ENCODE measurements at places on chromosomes 7 and 10.

GRCh38 chr10:67794909-67795460 lies 43.0 kb downstream of the DNAJC12 start:
- DNase-seq = no peak

DNA sequence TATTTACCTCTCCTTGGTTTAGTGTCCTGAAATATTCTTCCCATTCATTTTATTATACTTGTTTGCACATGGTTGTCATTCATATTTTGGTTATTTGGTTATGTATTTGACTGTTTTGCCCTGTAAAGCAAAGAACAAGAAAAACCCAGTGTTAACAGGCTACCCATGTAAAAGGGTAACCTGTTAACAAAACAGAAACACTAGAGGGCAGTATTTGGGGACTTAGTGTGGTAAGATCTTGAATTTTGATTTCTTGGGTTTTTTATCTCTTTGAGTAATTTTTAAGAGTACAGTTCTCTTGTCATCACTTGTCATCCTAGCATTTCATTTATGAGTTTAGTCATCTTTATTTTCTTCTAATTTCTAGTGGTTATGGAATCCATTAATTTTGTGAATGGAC lies 51.3 kb downstream of the POLL start:
- DNase-seq = peak; percentile 1

GRCh38 chr10:113854761-113855588 lies 514 bp downstream of the NHLRC2 start:
- no peak for DNase-seq

- DNase-seq = no peak
Observed at GRCh38 chr10:131673396-131673795, 227.4 kb upstream of the PPP2R2D start.

DNA sequence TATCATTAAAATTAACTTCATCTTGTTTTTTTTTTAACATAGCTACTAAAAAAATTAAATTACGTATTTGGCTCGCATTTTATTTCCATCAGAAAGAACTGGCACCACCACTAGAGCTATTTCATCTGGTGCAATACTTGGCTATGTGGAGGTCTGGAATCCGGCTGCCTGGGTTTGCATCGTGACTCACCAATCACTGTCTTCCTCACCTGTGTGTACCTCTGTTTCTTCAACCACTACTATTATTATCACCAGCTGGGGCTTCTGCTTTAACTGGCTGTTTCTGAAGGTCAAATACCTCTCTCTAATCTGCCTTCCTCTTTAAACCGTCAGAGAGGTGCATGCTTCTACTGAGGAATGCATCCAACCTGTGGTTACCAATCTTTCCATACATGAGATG lies 6.5 kb downstream of the WDR91 start:
- no peak for DNase-seq

DNA sequence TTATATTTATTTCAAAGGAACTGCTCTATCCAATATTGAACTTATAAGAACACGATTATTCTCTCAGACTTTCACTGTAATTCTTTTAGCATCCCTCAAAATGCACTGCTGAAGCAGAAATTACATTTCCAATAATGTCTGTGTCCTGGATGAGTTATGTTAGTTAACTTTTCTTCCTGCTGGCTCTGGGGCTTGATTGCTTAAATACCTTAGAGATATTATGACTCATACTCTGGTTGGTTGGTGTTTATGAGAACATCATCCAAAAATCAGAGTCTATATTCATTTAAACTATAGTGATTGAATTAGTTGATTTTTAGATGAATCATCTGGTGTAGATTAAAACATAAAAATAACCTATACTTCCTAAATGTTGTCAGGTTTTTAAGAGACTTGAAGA lies 246.3 kb upstream of the VWC2 start:
- no peak for DNase-seq

DNA sequence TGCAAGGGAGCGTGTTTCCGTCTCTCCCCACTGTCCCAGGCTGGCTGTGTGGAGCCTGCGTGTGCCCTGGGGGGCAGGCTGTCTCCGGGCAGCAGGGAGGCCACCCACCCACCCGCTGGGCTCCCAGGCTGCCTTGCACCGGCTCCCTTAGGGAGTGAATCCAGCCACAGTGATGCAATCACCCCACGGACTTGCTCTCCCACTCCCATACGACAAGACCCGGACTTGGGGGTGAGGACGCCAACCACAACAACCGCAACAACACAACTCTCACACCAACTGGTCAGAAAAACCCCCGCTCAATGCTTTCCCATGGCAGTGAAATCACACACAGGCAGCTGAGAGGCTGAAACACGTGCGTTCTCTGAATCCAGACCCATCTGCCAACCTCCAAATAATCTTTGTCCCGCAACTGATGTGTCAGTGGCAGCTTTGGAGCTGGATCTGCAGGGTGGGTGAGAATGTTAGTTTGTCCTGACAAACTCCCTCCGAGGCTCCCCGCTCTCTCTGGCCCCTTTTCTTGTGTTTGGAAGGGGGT lies 62.7 kb upstream of the DDC start:
- DNase-seq = no peak

DNA sequence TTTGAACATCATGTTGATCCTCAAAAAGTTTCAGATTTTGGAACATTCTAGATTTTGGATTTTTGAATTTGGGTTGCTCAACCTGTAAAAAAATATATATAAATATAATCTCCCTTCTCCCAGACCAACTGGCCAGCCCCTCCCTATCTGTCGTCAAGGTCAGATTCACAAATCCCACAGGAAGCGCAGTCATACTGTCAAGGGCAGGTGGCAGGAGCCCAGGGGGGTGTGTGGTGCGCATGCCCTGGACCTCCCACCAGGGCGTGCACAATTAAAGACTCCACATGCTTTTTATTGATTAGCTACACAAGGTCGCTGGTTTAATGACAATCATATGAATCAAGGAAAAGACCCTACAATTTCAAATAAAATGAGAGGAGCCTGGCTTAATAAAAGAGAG lies 77.0 kb upstream of the EEPD1 start:
- DNase-seq = no peak

DNA sequence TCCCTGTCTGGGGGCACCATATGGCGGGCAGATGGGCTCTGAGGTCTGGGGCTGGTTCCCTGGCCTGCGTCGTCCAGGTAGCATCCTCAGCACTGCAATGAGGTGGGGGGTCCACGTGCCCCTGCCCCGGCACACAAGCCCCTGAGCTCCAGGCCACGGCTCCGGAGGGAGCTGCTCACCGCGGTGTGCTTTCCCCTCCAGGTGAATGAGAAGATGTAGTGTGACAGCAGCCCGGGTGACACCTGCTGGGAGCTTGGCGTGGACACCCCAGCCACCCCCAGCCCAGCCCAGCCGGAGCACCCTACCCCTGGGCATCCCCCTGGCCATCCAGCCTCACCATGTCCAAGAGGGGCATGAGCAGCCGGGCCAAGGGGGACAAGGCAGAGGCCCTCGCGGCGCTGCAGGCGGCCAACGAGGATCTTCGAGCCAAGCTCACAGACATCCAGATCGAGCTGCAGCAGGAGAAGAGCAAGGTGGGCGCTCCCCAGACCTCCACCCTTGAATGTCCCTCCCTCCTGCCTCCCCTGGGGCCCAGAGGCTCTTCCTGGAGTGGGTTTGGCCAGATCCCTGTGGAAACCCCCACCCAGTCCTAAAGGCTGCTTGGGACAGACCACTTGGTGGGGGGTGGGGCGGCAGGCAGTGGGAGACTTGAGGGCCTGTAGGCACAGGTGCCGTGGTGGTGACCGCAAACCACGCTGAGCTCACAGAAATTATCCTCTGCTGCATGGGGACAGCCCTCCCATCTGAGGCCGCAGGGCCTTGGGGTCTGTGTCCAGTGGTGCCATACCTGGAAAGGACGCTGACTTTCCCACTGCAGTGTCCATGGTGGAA lies 38.9 kb downstream of the JAKMIP3 start:
- no peak for DNase-seq

DNA sequence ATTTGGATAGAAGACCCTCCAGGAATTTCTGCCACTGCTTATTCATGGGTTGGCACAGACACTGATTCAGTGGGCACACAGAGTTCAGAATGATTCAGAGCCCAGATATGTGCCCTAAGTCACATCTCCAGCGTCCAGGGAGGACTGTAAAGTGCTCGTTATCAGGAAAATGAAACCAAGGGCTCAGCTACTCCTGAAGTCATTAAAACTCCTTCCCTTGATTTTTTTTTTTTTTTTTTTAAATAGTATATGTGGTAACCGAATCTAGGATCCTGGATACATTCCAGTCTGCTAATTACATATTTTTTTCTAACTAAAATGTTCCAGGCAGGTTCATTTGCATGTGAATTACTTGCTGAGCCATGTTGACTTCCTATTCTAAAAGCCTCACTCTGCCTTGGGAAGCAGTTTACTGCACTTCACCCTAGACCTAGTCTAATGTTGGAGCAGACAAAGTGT lies 34.7 kb downstream of the MET start:
- peak; percentile 12 for DNase-seq

DNA sequence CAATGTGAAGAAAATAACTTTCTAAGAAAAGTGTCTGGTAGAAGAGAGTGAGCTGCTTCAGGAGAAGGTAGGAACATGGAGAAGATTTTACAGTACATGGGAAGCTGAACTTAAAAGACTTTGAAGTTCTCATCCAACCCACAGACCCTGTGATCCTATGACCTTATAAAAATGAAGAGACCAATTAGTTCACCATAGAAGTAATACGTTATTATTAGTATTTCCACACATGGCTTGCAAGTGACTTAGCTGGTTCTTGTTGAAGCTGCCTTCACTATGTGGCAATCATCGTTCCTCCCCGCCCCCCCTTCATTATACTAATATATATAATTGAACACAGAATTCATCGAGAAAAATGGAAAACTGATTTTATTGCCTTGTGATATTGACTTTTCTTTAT lies 129.1 kb downstream of the SND1 start:
- no peak for DNase-seq

- no peak for DNase-seq
Observed at GRCh38 chr10:51034769-51035168, 39.5 kb upstream of the PRKG1 start.

DNA sequence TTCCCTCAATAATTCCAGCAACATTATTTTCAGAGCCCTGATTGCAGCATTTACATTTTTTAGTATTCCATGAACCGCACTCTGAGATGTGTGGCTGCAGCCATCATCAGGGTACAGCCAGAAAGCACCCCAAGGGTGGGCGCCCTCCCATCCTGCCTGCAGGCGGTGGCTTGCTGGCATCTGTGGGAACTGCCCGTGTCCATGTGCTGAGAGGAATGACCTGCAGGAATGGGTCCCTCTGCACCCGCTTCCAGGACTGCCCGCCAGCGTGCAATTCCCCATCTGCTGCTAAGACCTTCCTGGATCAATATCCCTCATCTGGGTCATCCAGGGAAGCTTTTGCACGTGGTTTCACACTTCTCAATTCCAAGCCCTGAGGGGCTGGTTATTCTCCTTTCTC lies 32.8 kb upstream of the NUB1 start:
- DNase-seq = no peak

- no peak for DNase-seq
Observed at GRCh38 chr7:22586786-22587140, 86.8 kb upstream of the STEAP1B start.

DNA sequence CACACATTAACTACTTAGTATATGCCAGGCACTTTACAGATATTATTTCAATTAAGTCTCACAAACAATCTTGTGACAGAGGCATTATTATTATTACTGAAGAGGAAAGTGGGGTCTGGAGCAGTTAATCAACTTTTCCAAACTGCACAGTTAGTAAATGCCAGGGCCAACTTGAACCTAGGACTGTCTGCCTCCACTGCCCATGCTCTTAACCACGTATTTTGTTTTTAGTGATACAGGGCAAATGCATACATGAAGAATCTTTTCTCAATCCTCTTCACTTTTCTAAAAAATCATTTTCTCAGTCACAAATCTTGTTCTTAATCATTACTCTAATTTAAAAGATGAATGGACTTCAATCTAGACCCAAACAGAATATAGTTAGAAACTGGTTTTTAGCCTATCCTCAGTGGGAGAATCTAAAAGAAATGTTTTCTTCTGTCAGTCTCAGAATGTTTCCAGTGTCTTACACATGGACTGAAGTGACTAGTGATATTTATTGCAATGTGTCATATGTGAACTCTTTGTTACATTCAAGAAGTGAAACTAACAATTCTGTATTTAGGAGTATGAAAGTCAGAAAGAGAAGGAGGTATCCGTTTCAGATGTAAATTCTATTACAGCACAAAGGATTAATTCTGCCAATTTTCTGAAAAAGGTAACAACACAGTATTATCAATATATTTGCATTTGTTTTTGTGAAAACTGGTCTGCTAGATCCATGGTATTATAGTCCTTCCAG lies 55.5 kb upstream of the CCNJ start:
- DNase-seq = no peak

GRCh38 chr10:28054228-28054860 lies 55.5 kb upstream of the ODAD2 start:
- peak; percentile 79 for DNase-seq

GRCh38 chr10:97042716-97043562 lies 142.8 kb downstream of the SLIT1 start:
- no peak for DNase-seq

DNA sequence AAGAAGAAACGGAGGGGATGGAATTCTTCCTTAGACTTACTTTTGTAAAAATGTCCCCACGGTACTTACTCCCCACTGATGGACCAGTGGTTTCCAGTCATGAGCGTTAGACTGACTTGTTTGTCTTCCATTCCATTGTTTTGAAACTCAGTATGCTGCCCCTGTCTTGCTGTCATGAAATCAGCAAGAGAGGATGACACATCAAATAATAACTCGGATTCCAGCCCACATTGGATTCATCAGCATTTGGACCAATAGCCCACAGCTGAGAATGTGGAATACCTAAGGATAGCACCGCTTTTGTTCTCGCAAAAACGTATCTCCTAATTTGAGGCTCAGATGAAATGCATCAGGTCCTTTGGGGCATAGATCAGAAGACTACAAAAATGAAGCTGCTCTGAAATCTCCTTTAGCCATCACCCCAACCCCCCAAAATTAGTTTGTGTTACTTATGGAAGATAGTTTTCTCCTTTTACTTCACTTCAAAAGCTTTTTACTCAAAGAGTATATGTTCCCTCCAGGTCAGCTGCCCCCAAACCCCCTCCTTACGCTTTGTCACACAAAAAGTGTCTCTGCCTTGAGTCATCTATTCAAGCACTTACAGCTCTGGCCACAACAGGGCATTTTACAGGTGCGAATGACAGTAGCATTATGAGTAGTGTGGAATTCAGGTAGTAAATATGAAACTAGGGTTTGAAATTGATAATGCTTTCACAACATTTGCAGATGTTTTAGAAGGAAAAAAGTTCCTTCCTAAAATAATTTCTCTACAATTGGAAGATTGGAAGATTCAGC lies 158.7 kb upstream of the LANCL2 start:
- no peak for DNase-seq

GRCh38 chr10:128867819-128868218 lies 599.2 kb upstream of the MGMT start:
- no peak for DNase-seq

GRCh38 chr10:3192856-3193635 lies 20.5 kb upstream of the PITRM1 start:
- peak; percentile 67 for DNase-seq

Data from fibroblast of the conjunctiva (primary cell).